ENCODE measurements at places on chromosomes 1 and 21. TPM values are rescaled to one million over a fixed set of nuclear protein-coding genes. Genes with fewer than 3 reads are reported as not detected.

SERINC2 gene
- 0.13 TPM for total RNA-seq

CDK18 gene
- total RNA-seq: 4.5 TPM

CLCNKB gene
- not detected for total RNA-seq

IGSF8 gene
- 44.4 TPM for total RNA-seq

ZNF648 gene
- total RNA-seq: not detected

MROH7 gene
- not detected for total RNA-seq

IVL gene
- total RNA-seq: not detected

GRCh38 chr1:94737124-94737998 is 82.8 kb upstream of the SLC44A3 start:
- H3K4me3 ChIP-seq: no peak overlapping the region
- no peak for DNase-seq

- H3K4me3 ChIP-seq: no peak overlapping the region
- no peaks in the 10 kb centered on the region for H3K36me3 ChIP-seq
Observed at GRCh38 chr1:41486053-41486370, 1.5 kb upstream of the EDN2 start.

DNA sequence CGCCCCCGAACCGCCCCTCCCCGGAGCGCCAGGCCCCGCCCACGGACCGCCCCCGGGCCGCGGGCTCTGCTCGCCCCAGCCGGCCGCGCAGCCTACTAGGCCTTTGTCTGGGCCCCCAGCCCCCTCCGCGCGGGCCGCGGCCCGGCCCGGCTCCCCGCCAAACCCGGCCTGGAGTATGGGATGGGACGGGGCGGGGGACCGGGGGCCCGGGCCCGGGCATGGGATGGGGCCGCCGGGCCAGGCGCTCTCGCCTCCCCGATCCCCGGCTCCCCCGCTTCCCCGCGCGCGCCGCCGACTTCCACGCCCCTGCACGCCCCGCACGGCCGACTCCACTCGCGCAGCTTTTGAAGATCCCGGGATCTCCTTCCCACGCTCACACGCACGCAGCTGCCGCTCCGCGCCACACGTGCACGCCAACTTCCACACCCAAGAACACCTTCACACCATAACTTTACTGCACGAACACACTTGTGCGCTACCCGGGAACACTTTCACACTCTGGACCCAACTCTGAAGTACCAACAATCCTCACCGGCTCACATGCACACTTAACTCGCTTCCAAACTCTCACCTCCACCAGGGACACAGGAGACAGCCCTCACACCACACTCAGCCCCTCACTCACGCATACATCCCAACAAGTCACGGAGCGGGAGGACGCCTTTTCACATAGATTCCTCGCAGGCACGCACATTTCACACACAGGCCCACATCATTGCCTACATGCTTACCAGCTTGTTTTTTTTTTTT is 437 bp upstream of the HSPG2 start:
- H3K4me3 ChIP-seq: peak overlapping the region; percentile 81
- H3K4me1 ChIP-seq: peaks cover 18% of the 10 kb centered on the region
- DNase-seq: peak; percentile 59
- no peak overlapping the region for H3K27ac ChIP-seq
- H3K27me3 ChIP-seq: peaks cover 27% of the 10 kb centered on the region

- no peaks in the 10 kb centered on the region for H3K36me3 ChIP-seq
- H3K4me3 ChIP-seq: no peak overlapping the region
- H3K27ac ChIP-seq: no peak overlapping the region
- H3K27me3 ChIP-seq: no peaks in the 10 kb centered on the region
- no peaks in the 10 kb centered on the region for H3K4me1 ChIP-seq
Observed at GRCh38 chr1:178004926-178005391, 35.1 kb upstream of the SEC16B start.

- no peak overlapping the region for H3K4me3 ChIP-seq
- H3K27me3 ChIP-seq: no peaks in the 10 kb centered on the region
- H3K4me1 ChIP-seq: peaks cover 23% of the 10 kb centered on the region
Observed at GRCh38 chr1:160853754-160854153, 8.9 kb downstream of the CD244 start.

DNA sequence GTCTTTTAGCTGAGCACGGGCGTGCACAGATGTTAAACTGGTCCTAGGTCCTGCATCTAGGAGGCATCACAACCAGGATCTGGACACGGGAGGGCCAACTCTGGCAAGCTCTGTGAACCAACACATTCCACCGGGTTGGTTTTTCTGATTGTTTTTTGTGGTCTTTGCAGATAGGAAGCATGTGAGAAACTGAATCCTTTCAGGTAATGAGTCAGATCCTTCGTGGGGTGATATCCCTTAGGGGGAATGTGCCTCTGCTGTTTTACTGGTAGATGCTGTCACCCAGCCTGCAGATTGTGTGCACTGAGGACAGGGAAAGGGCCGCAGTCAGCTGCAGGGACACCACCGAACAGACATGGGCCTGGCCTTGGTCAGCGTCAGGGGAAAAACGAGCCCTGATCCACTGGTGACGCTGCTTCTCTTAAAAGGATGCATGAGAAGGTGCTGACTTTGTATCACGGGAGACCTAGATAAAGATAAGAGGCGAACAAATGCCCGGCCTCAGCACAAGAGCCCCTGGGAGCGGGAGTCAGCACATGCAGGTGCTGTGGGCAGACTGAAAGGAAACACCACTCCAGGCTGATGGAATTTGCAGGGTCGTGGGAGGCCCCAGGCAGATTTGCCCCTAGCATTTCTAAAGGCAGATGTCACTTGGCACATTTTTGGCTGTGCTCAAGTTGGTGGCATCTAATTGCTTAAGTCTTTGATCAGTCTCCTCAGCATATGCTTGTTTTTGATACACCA is 51.1 kb downstream of the DOP1B start:
- no peak overlapping the region for H3K4me3 ChIP-seq
- peaks cover 30% of the 10 kb centered on the region for H3K36me3 ChIP-seq
- H3K27me3 ChIP-seq: no peaks in the 10 kb centered on the region
- no peak for DNase-seq

GRCh38 chr1:236854605-236854983 is 59.5 kb downstream of the MTR start:
- no peak for DNase-seq
- no peaks in the 10 kb centered on the region for H3K4me1 ChIP-seq
- no peak overlapping the region for H3K27ac ChIP-seq
- no peaks in the 10 kb centered on the region for H3K27me3 ChIP-seq
- no peak overlapping the region for H3K4me3 ChIP-seq
- H3K36me3 ChIP-seq: peaks cover 64% of the 10 kb centered on the region

All from activated CD8-positive, alpha-beta T cell treated with anti-CD3 and anti-CD28 coated beads, Interleukin-2, amount 10 ng/mL, durations not matched to agents 7 days and 5 days (primary cell).